ENCODE measurements at places on chromosomes 12 and 14.

DNA sequence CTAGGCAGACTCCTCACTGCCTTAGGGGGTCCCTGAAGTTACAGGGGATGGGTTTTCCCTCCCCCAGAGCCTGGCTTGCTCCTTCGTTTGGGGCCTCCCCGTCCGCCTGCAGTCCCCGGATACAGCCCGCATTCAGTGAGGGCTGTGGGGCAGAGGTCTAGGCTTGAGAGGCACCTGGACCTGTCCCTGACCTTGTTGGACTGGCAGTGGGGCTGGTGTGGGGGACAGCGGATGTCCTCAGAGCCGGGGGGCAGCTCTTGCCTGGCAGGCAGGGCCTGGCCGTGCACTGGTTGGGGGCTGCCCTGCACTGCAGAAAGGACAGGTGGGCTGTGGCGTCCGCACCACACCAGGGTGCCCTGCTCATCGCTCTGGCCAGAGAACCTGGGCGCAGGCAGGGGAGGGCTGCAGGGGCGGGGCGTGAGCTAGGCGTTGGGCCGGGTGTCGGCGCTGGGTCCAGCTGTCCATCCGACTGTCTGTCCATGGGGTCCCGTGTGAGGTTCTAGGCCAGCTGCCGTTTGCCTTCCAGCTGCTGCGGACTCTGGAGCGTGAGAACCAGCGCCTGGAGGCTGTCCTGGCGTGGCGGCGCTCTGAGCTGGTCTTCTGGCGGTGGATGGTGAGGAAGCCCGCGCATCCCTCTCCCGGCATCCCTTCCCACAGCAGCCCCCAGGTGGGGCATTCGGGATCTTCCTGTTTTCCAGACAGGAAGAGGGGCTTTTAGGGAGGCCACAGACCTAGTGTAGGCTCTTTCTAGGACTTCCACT, 6.0 kb downstream of the TEDC1 start:
- DNase-seq = no peak

GRCh38 chr12:124568431-124569374, 1.3 kb upstream of the NCOR2 start:
- peak; percentile 35 for DNase-seq

- DNase-seq = no peak
These were observed 32.2 kb downstream of the CYP46A1 start for GRCh38 chr14:99716091-99716849.

DNA sequence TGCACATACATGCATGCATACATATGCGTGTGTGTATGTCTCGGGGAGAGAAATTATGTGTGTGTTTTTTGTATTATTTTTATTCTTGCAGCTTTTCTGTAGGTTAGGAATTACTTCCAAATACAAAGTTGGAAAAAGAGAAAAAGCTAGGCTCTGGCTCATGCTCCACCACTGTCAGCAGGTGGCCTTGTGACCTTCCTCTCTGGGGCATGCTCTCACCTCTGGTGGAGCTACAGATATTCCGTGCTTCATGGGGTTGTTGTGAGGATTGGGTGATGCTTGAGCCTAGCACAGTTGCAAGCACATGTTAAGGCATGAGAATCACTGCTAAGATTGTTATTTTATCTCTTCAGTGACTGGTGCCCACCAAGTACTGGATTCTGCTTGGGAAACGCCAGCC, 6.7 kb upstream of the SERPINA6 start:
- DNase-seq = no peak

DNA sequence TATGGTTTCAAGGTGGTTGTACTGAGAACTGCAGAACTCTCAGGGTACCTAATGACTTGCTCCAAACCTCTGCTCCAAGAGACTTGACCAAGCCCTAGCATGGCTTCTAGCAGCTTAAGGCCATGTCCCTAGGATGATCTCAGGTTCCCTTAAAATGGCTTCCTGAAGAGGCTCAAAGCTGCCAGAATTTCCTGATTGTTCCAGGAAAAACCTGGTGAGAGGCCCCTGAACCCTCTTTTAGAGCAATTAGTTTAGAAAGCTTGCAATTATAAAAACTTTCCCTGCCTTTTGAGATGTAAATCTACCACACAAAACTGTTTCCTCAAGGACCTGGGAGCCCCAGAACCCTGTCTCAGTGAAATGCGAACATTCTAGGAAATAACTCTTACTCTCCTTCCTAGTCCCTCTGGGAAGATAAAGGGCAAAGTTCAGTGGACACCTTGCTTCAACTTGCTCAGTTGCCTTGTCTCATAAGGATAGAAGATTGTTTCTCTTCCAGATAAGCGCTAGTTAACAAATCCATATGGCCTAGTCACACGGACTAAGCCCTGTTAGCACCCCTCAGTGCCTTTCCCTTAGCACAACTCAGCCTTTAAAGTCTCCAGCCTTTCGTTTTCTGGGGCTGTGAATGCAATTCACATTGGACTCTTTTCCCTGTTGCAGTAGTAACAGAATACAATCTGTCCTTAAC, 2.5 kb downstream of the CMAS start:
- no peak for DNase-seq

DNA sequence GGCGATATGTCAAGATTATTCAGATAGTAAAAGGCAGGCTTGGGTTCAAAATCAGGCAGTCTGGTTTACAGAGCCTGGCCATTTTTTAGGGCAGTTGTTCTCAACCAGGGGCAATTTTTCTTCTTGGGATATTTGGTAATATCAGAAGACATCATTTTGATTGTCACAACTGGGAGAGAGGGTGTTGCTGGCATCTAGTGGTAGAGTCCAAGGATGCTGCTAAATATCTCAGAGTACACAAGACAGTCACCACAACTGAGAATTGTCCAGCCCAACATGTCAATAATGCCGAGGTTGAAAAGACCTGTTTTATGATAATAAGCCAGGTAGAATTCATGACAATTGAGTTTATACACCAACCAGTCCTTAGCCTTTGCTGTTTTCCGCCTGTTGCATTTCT, 733.9 kb downstream of the NRXN3 start:
- DNase-seq = peak; percentile 13

GRCh38 chr12:131002216-131002631, 48.5 kb downstream of the ADGRD1 start:
- no peak for DNase-seq

DNA sequence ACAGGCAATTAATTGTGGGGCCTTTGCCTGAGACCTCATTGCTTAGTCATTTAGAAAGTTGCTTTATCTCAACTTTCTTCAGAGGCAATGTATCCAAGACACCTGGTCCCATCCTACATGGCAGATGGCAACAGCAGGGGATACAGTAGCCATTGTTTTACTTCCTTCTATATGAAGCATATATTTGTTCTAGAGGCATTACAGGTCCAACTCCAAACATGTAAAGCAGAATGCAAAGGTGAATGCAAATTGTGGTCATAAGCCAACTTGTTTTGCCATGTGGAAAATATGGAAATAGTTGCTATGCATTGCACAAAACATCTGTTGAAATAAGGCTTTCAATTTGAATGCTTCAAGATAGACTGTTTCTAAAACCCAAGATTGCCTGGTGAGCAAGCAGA, 109.8 kb upstream of the BCAT1 start:
- DNase-seq = no peak

DNA sequence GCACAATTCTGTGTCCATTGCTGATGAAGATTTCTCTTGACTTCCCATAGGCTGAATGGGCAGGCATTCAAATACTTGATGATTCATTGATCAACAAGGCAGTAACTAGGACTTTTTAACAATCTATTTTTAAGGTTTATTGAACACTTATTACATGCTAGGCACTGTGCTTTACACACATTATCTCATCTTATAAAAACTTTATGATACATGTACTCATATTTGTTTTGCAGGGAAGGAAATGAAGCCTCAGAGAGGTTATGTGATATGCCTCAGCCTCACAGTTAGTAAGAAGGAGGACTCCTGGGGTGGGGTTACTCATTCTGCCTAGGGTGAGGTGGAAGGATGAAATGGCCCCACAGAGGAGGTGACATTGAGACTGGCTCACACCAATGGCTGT, 12.9 kb upstream of the EMP1 start:
- DNase-seq = no peak

- peak; percentile 42 for DNase-seq
These were observed 16.8 kb upstream of the MYL2 start for GRCh38 chr12:110937104-110937641.

DNA sequence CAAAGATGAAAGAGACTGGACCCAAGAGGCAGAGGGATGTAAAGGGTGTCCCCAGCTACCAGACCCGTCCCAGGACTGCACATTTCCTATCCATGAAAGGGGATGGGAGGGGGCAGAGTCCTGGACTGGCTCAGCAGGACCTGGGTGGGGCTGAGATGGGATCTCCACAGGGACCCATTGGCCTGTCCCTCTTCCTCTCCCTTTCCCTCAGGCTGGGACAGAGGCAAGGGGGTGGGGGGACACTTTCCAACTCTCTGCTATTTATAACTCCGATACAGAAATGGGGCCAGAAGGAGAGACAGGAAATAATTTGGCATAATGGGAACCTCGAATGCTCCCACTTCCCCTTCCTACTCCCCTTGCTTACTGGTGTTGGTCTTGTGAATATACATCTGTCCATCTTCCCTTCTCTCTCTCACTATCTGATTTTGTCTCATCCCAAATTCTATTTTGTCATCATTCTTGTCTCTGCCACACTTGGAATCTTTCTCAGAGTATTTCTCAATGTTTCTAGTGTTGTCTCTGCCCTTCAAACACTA, 1.1 kb upstream of the ITGA7 start:
- no peak for DNase-seq

DNA sequence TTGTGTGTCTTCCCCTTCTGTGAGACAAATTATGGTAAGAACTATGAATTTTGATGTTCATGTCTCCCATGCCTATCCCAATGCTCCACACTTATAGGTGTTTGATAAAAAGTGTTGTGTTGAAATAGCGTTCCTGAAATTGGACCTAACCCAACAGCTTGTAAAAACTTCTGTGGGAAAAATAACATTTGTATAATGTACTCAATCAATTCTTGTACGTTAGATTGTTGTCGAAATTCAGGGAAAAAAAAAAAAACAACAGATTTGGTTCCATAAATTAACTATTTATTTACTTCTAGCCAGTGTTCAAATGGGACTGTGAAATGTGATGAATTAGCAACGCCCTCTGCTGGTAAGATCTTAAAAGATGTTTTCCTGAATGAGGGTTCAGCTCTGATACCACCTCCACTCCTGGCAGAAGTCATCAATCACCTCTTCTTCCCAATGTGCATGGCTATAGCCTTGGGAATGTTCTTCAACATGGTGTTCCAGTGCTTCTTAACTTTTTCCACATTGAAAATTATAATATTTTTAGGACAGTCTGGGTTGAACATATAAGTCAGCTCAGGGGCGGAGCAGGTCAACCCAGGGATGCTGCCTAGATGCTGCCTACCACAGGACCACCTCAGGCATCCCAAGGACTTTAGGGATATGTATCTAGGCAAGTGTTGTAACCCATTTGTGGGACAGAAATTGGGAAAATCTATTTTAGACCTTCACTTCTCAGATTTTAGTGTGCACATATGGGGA, 170.6 kb downstream of the OTOGL start:
- peak; percentile 3 for DNase-seq

DNA sequence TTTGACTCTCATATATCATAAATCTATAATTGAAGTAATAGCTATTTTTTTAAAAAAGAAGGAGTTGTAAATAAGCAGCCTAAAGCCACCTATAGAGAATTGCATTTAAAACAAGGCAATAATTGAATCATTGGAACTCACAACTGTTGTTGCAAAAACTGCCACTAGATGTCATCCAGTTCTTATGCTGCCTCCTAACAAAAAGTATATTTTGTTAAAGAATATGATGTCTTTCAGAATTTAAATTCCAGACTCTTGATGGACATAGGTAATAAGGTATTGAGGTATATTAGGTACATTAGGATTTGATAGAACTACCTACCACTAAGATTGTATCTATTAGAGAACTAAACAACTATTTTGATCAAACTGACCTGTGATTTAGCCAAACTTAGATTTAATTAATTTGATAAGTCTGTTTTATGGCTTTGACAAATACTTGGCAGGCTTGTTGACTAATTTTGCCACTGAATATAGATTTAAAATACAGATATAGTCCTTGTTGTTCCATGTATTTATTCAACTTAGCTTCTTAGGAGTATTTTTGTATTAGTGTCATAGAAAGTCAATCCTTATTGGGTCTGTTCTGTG, 401.4 kb downstream of the RPL10L start:
- DNase-seq = peak; percentile 10

DNA sequence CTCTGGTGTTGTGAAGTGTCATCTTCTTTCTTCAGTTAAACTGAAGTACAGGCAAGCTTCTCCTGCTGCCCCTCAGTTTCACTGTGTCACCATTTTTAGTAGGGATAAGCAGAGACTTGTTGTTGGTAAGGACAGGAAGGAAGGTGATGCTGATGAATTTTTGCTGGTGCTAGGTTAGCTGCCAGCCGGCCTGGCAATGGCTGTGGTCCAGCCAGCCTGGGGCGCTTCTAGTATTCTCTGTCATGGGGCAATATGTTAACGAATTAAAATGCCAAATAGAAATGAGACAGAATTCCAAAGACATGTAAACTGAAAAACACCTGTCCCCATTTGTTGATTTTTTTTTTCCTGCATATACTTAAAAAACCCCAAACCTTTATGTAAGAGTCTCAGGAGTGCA, 602.9 kb downstream of the DIO2 start:
- no peak for DNase-seq

DNA sequence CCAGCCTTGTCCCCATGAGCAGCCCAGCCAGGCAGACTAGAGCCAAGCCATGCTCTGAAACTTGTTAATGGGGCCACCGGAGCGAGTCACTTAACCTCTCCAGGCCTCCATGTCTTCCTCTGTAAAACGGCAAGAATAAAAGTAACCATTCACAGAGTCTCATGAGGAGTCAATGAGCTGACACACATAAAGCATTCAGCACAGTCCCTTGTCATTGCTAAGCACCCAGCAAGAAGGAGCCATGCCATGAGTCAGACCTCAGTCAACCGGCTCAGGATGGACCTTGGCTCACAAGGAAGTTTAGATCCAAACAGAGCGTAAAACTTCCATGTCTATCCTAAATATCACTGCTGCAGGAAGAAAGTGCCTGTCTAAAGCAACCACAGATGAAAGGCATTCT, 10.6 kb downstream of the FICD start:
- no peak for DNase-seq

- DNase-seq = no peak
These were observed 204.5 kb downstream of the TMEM132C start for GRCh38 chr12:128471491-128471890.

DNA sequence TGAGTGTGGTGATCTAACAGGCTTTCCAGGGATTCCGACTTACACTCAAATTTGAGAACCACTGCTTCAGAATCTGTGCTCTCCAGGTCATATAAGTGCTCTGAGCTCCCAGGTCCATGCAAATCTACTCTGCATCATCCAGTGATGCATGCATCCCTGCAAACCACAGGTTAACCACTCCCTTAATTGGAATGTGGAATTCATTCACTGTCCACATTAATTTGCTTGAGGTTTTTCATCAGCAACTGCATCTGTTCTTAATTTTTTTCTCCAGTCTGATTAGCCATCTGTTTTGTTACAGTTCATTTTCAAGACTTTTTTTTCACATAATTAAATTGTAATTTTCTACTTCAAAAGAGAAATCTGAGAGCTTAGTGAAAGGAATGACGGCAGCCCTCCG, 43.4 kb upstream of the RIN3 start:
- DNase-seq = no peak
